ENCODE measurements at places on chromosomes 11 and 22.

GRCh38 chr11:11611381-11611780, 10.4 kb downstream of the GALNT18 start:
- no peaks in the 10 kb centered on the region for H3K27me3 ChIP-seq
- no peak for DNase-seq
- H3K27ac ChIP-seq = no peak overlapping the region
- H3K36me3 ChIP-seq = no peaks in the 10 kb centered on the region
- peaks cover 2% of the 10 kb centered on the region for H3K4me1 ChIP-seq

- H3K4me3 ChIP-seq = no peak overlapping the region
- DNase-seq = no peak
- peaks cover 36% of the 10 kb centered on the region for H3K36me3 ChIP-seq
- H3K4me1 ChIP-seq = peaks cover 3% of the 10 kb centered on the region
Measured at GRCh38 chr22:40367342-40367741, 3.1 kb upstream of the SGSM3 start.

GRCh38 chr22:44975427-44976262, 34.2 kb downstream of the PHF21B start:
- H3K4me3 ChIP-seq = no peak overlapping the region
- no peaks in the 10 kb centered on the region for H3K36me3 ChIP-seq
- H3K4me1 ChIP-seq = no peaks in the 10 kb centered on the region
- peaks cover 30% of the 10 kb centered on the region for H3K27me3 ChIP-seq
- H3K27ac ChIP-seq = no peak overlapping the region

DNA sequence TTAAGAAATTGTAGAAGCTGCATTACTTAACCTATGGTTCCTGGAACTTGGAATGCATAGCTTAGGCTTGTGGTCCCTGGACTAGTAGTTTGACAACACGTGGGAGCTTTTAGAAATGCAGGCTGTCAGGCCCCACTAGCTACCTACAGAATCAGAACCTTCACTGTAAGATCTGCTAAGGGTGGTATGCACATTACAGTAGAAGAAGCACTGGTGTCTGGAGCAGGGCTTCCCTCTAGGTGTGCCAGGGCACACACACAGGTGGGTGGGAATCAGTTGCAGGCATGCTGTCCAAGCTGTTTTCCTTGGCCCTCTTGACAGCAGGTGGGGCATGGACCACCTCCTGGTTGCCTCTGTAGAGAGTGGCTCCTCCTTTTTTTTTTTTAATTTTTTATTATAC, 8.8 kb downstream of the NNMT start:
- H3K4me3 ChIP-seq = no peak overlapping the region
- DNase-seq = no peak
- H3K27ac ChIP-seq = no peak overlapping the region
- peaks cover 8% of the 10 kb centered on the region for H3K4me1 ChIP-seq
- no peaks in the 10 kb centered on the region for H3K27me3 ChIP-seq

DNA sequence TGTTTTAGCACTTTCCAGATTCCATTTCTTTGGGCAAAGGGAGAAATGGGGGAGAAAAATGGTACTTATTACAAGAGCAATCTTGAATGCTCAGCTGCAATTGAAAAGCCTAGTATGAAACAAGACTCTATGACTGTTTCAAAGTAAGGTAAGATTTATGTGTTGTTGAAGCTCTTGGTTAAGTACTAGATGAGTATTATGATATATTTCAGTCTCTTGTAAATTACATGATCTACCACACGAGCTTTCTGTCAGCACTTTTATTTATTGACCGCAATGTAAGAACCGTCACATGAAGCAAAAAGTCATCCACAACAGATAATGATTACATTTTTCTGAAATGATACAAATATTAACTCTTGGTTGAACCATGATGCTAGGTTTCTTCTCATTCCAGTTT, 906.7 kb upstream of the CHORDC1 start:
- H3K27ac ChIP-seq = no peak overlapping the region
- H3K27me3 ChIP-seq = no peaks in the 10 kb centered on the region
- no peak for DNase-seq

- H3K27ac ChIP-seq = no peak within 1 kb of the TSS
- DNase-seq = no peak
- no peaks in the 10 kb centered on the region for H3K36me3 ChIP-seq
- H3K4me3 ChIP-seq = peak within 1 kb of the TSS; percentile 61
Measured at GRCh38 chr11:66371627-66372415, at the start of gene SLC29A2. Gene SLC29A2, minus strand, starts transcription at chr11:66371760. Its CDS starts 169 bp downstream, at chr11:66371591.

DNA sequence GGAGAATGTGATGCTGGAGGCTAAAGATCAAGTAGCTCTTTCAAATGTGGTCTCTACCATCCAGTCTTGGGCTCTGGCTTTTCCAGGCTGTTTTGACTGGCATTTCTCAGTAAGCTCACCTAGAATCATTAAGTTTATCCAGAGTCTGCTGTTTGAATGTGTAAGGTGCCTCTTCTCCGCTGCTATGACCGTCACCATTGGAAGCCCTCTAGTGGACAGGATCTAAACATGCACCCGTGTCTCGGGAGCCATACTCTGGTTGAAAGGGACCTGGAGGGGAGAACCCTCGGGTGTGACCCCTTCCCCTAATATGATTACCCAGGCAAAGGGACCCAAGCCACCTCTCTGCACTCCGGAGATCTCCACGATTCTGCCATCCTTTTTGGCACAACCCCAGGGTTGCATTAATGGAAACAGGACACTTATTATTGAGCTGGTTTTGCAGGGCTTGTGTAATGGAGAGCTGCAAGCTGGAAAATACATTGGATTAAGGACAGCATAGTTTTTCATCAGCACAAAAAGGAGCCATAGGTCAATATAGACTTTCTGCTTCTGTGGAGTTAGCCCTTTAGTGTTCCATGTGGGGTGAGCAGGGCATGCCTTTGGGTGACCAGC, 191.0 kb upstream of the LARGE1 start:
- H3K27me3 ChIP-seq = no peaks in the 10 kb centered on the region
- DNase-seq = no peak
- no peaks in the 10 kb centered on the region for H3K36me3 ChIP-seq
- no peak overlapping the region for H3K4me3 ChIP-seq
- no peak overlapping the region for H3K27ac ChIP-seq
- no peaks in the 10 kb centered on the region for H3K4me1 ChIP-seq

- no peak overlapping the region for H3K27ac ChIP-seq
- no peaks in the 10 kb centered on the region for H3K27me3 ChIP-seq
- peaks cover 36% of the 10 kb centered on the region for H3K36me3 ChIP-seq
- H3K4me1 ChIP-seq = peaks cover 4% of the 10 kb centered on the region
Measured at GRCh38 chr22:50206599-50206998, 5.8 kb downstream of the SELENOO start.

- no peak overlapping the region for H3K27ac ChIP-seq
- peak overlapping the region; percentile 44 for H3K4me3 ChIP-seq
- peak; percentile 69 for DNase-seq
Measured at GRCh38 chr11:94741022-94741679, 27.0 kb upstream of the AMOTL1 start.

Measured in IMR-90 (cell line).